Mammary epithelial cell (primary cell): ENCODE measurements at places on chromosomes 2 and 18.

- DNase-seq, result no peak
These were observed 540.1 kb downstream of the CMPK2 start for GRCh38 chr2:6325616-6326015.

- DNase-seq, result no peak
These were observed 7.1 kb downstream of the GBX2 start for GRCh38 chr2:236161082-236161462.

- peak; percentile 19 for DNase-seq
These were observed 31.5 kb upstream of the NFE2L2 start for GRCh38 chr2:177296040-177296439.

GRCh38 chr2:32168513-32168912 lies 2.8 kb downstream of the SLC30A6 start:
- no peak for DNase-seq

DNA sequence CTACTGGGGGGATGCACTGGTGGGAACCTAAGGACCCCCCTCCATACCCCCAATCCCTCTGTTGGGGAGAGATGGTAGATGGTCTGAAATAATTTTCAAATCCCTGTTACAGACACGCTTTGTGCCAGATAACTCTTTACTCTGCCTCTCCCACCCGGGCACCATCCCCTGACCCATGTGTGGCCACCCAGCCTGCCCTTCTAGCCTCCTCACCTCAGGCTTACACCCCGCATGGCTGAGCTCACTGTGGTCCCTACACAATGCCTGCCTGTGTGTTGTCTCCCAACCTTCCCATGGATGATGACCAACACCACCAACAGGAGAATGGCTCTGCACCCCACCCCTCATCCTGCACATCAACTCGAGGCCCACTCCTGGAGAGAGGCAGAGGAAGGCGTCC lies 15.0 kb downstream of the SPEG start:
- no peak for DNase-seq

DNA sequence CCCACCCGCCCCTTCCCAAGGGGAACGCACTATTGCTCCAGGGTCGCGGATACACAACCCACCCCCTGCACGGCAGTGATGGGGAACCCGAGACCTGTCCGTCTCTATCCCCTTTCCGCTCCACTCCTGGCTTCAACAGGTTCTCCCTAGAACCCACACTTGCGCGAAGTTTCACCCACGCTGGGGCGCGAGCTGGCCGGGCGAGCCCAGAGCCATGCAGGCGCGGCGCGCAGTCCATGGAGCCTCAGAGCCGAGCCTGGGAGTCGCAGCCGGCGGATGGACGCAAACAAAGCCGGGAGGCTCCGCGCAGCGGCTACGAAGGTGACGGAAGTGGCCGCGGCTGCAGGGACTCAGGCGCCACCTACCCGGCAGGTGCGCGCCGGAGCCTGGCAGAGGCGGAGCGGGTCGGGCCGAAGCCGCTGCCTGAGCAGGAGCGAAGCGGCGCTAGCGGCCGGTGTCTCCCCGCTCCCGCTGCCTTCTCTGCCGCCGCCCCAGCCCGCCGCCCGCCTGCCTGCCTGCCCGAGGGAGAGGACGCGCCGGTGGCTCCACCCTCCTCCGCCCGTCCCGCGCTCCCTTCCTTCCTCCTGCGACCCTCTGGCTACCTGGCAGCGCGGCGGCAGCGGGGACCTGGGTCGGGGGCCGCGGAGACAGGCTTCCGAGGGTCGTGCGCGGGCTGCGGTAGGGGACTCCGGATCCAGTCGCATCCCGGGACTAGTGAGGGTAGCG lies 14.0 kb downstream of the ALPG start:
- DNase-seq, result peak; percentile 34

DNA sequence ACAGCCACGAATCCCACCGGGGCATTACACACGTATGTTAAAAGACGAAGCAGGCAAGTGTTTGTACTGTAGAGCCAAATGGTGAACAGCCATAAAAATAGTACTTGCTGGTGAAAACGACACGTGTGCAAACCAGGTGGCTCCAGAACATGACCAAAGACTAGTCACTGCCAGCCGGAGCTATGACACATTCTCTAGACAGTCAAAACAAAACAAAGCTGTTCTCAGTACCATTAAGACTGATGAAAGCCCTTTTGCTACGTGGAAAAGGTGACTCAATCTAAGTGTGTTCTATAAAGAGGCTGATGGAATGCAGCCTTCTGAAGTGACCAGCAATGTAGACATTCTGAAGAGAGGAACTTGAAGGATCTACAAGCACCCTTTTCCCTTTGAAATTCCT lies 367.7 kb upstream of the NETO1 start:
- peak; percentile 96 for DNase-seq

DNA sequence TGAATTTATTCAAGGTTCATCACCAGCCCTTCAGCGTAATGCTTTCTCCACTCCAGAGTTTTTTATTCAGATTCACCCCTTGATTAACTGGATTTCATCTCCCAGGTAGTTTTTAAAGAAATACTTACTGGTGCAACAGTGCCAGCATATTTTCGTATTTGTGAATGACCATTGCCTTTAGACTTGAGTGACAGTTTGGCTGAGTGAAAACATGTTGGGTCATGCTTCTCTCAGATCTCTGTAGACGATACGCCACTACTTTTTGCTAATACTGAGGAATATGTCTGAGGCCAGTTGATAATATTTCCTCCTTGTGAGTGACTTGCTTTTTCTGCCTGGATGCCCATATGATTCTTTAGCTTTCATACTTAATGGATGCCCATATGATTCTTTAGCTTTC lies 51.5 kb downstream of the CYP26B1 start:
- DNase-seq, result no peak

DNA sequence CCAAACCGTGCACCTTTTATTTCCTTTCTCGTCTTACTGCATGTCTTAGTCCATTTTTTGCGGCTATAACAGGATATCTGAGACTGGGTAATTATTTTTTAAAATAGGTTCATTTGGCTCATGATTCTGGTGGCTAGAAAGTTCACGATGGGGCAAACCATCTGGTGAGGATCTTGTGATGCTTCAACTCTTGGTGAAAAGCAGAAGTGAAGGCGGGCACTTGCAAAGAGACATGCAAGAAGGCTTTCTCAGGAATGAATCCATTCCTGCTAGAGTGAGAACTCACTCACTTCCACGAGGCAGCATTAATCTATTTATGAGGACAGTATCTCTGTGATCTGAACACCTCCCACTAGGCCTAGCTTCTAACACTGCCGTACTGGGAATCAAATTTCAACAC lies 327.1 kb upstream of the RBMS1 start:
- DNase-seq, result no peak

- DNase-seq, result no peak
These were observed 15.9 kb downstream of the FBXO41 start for GRCh38 chr2:73268366-73268829.

DNA sequence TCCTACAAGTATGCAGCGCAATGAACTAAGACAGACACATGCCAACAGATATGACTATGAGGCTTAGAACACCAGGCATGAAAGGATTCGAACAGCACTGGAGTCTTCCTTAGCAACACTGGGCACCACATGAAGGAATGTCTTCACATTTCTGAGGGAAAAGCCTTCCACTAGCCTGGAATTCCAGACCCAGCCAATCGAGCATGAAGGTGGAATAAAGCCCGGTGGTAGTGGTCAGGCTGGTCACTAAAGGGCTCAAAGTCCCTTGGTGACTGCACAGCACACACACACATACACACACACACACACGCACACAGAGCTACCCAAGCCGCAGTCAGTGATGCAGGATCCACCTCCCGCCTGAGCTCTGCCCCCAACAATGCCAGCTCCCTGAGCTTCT lies 19.7 kb upstream of the SFXN5 start:
- no peak for DNase-seq

DNA sequence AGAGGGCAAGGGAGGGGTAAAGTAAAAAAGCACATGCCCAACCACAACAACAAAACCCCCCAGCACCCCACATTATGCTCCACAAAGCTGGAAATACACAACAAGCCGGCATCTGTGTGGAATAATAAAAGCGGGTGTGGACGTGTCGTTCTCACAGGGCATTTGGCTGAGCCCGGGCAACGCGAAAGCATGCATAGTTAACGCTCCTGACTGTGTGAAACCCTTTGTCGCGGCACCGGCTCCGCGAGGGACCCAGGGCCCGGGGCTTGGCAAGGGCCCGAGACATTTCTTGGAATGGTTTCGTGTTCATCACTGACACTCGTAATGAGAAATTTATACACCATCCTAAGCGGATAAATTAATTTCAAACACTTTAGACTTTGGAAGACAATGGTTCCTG lies 165.6 kb downstream of the INHBB start:
- DNase-seq, result no peak

DNA sequence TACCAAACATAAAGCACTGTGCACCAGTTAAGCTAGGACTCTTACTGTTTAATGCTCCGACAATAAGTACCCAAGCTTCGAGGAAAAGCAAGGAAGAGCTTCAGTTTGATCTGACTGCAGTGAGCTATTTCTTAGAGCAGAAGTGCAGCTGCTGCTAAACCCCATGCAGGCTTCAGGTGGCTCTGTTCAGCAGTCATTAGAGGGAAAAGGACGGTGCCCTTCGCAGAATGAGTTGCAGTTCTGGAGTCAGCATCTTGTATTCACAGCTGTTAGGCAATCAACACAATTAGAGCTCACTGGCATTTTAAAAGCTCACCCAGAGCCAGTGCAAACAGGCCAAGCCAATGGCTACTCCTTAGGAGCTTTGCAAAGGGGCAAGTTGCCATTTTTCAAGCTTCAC lies 1.5 kb upstream of the CERKL start:
- DNase-seq, result no peak

DNA sequence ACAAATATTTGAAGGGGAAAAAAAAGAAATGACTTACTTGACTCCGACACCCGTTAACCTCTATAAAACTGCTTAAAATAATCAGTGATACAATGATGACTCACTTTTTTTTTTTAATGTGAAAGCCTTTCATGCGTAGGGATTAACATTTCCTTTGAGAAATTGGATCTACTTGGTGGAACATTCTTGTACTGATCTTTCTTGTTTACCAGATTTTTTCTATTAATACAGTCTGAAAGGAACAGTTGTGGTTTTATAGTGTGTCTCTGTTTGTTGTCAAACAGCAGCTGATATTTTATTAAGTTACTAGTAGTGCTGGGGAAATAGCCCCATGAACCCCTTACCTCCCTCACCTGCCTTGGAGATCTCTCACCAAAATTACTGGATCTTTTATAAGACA lies 40.2 kb upstream of the NEB start:
- DNase-seq, result peak; percentile 40
